ENCODE measurements at places on chromosomes 2 and 18.

- H3K4me1 ChIP-seq, result peaks cover 22% of the 10 kb centered on the region
- peak overlapping the region; percentile 64 for H3K4me3 ChIP-seq
- H3K36me3 ChIP-seq, result no peaks in the 10 kb centered on the region
Measured at GRCh38 chr2:163348857-163349380, 386.9 kb downstream of the FIGN start.

GRCh38 chr2:71743995-71744675 is 290.8 kb downstream of the DYSF start:
- H3K4me1 ChIP-seq, result peaks cover 41% of the 10 kb centered on the region
- H3K27ac ChIP-seq, result no peak overlapping the region
- H3K36me3 ChIP-seq, result no peaks in the 10 kb centered on the region

DNA sequence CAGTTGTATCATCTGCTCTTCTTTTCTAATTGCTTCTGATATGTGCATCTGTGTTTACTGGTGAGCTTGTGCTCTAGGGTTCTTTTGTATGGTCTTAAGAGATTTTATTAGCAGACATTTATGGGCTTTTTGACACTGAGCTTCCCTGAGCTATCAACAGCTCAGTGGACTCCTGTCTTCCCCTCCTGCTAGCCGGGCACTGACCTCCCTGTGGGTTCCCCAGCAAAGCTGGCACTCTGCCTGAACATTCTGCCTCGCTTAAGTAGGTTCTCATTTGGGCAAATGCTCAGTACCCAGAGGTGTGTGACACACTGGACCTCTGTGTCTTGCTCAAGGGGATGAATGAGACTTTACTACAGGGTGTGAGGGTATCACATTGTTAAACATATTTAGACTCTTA is 15.8 kb downstream of the TRAF3IP1 start:
- H3K36me3 ChIP-seq, result peaks cover 12% of the 10 kb centered on the region
- H3K4me1 ChIP-seq, result peaks cover 14% of the 10 kb centered on the region
- peak; percentile 58 for DNase-seq
- H3K27me3 ChIP-seq, result no peaks in the 10 kb centered on the region
- no peak overlapping the region for H3K27ac ChIP-seq

DNA sequence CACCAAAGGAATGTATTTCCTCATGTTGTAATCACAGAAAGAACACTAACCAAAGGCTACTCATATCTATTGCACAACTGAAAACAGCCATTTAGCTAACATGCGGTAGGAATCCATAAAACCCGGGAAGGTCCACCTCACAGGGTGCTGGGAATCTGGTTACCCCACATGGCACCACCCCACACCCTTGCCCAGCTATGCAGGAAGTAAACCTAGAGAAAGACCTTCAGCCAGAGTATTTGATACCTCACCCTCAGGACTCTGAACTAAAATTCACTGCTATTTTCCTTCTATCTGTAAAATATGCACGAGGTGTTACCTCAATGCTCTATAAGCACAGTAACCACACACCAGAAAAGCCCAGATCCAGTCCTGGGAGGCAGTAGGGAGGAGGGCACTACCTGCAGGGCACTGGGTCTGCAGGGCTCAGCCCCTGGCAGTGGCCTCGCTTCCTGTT is 45.8 kb downstream of the PTPN2 start:
- H3K36me3 ChIP-seq, result peaks cover 21% of the 10 kb centered on the region
- H3K4me3 ChIP-seq, result no peak overlapping the region
- peaks cover 14% of the 10 kb centered on the region for H3K4me1 ChIP-seq
- no peaks in the 10 kb centered on the region for H3K27me3 ChIP-seq
- H3K27ac ChIP-seq, result peak overlapping the region; percentile 30
- DNase-seq, result no peak

- no peak overlapping the region for H3K4me3 ChIP-seq
- no peaks in the 10 kb centered on the region for H3K4me1 ChIP-seq
- no peak overlapping the region for H3K27ac ChIP-seq
Measured at GRCh38 chr2:99067871-99068625, 73.5 kb upstream of the C2orf15 start.

All from left ventricle myocardium inferior (tissue), 1 donor.